H1 (cell line): ENCODE measurements at places on chromosomes 3 and 15. TPM values are rescaled to one million over a fixed set of nuclear protein-coding genes. Genes with fewer than 3 reads are reported as not detected.

Gene TGM5
- total RNA-seq: not detected in 2 replicates

Gene EXD1
- total RNA-seq: 0.54 TPM in 1 of 2 replicates, not detected in the other

Gene KBTBD13
- total RNA-seq: not detected in 2 replicates

Gene CTXN2
- not detected in 2 replicates for total RNA-seq

Gene TPRG1
- 0.27 and 0.37 TPM in 2 replicates for total RNA-seq

DNA sequence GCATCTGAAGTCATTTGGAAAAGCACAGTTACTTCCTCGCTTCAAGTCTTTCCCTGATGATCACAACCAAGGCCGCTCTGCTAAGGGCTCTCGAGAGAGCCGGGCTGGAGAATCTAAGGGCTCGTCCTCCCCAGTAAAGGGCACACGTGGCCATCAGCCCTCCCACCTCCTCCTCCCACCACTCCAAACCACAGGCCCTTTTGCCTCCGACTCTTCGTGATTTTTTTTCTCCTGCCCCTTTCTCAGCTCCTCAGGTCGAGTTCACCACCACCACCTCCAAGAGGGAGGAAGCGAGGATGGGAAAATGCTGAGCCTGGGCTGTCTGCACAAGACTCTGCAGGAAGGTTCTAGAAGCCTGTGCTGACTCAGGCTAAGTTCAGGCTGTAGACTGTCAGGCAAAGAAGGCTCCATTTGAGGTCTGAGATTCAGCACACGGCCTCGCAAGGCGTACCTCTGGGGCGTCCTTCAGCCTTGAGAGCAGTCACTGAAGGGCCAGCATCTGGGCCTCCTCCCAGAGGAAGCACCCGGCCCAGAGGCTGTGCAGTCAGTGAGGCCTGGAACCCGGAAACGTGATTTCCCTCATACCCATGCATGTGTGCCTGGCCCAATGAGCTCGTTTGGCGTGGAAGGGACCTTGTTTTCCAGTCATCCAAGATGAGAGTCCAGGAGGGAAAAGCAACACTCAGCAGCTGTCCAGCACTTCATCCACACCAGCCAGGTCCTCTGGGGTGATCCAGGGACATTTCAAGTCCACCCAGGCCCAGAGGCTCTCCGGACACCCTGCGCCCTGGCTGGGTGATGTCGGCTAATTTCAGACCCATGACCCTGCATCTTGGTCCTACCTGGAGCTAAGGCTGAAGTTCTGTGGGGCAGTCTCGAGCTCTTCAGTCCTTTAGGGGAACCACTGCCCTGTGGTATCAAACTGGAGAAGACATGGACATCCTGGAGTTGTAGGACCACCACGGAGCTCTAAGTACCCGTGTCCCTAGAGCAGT, 196.8 kb downstream of the XXYLT1 start:
- no peak for DNase-seq

DNA sequence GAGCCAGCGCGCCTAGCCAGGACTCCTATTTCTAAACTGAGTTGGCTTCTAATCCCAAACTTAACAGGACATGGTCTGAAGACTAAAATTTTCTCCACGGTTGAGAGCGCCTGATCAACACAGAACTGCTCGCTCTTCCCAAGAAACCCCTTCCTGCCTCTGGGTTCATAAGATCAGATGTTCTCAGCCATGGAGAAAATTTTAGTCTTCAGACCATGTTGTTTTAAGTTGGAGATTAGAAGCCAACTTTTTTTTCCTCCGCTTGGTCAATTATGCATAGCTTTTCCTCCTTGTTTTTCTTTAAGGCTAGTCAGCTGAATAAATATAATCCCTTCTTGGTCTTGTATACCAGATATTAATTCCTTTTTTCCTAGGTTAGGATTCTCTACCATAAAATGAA, 356.6 kb upstream of the ADAMTS9 start:
- no peak for DNase-seq

DNA sequence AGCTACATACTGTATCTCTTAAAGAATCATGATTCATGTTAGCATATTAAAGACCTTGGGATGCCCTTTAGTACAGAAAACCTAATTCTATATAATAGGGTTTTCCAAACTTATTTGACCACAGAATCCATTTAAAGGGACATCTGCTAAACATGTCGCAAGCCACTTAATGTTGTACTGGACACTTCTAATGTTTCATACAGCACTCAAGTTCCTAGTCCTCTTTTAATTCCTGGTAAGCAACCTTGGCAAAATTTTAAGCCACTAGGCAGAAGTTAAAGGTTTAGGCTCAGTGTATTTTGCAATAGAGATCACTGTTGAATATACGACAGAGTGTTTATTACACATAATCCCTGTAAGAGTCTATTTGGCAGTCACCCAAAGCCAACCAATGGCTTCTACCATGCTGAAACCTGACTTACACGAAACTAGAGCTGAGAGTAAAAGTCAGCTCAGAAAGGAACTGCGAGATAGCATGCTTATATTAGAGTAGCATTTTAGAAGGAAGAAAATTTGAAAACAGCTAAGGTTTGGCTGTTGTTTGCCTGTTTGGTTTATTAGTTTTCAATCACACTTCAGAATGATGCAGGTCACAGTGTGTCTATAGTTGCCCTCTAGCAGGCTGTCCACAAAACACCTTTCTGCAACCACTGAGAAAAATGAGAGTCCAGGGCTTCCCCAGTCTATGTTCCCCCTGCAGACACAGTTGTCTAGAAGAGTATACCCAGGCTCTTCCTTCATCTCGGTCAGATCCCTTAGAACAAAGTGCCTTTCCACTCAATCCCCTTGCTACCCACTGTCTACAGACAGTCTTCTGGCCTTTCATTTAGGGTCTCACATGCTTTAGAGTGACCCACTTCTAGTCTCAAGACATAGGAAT, 104.4 kb downstream of the FMN1 start:
- no peak for DNase-seq

DNA sequence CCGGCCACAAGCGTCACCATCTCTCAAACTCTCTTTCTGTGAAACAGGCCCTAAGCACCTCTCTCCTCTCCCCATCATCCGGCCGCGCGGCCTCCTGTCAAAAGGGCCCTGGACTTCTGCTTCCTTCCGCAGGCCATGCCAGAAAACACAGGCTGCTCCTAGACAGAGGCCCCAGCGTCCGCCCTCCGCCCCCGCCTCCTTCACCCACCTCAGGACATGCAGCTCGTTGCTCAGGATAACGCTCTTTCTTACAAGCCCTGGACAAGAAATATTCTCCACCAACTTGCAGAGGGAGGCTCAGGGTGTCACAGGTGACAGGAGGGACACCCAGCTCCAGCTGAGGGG, 212.0 kb downstream of the XXYLT1 start:
- no peak for DNase-seq

- no peak for DNase-seq
Observed at GRCh38 chr15:83282776-83283137, 1.7 kb downstream of the BNC1 start.

DNA sequence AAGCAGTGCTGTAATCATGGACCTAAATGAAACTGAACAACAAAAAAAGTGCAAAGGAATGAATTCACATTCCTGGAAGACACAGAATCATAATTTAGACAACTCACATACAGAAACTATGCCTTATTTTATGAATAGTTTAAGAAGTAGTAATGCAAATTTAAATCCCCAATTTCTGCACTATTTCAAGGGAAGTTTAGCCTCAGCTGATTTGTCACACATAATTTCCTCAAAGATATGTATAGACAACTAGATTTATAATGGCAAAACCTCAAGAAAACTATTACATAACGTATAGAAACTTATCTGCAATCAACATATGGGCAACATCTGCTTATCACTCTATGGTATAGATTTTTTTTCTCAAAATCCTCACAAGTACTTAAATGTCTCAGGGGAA, 7.8 kb upstream of the PTX3 start:
- DNase-seq: no peak

DNA sequence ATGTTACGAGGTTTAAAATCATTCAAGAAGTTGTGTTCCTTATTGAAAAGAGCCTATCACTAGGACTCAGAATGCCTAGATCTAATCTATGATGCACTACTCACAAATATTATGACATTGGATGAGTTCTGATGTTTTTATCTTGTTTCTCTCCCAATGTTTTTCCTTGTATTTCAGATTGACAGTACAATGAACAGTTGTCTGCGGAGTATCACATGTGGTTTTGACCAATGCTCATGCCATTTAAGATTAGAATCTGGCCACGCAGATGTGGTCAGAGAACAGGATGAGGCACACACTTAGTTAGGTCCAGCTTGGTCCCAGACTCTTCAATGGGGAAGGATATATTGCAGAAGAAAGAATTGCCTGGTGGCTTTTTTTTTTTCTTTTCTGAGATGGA, 25.6 kb upstream of the CCDC50 start:
- DNase-seq: no peak

DNA sequence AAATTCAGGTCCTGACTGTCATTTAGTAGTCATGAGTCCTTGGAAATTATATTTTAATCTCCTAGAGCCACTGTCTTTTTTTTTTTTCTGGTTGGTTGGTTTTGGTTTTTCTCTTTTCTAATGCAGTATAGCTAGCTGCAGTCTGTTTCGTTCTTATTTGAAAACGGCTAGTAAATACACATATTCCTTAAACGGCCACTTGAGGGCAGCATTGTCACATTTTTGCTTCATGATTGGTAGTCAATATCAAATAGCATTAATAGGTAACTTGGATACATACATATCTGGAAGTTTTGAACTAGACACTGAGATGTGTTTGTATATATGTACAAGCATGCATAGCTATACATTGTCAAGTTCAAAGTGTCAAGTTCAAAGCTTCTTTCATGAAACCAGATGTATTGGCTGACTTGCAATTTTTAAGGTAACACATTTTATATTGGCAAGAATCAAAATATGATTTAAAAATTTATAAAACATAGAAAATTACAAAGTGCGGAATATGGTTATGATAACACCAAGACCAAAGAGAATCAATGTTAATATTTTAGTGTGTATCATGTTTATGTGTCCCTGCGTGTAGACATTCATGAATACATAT, 22.5 kb downstream of the GABRA5 start:
- DNase-seq: peak; percentile 76

DNA sequence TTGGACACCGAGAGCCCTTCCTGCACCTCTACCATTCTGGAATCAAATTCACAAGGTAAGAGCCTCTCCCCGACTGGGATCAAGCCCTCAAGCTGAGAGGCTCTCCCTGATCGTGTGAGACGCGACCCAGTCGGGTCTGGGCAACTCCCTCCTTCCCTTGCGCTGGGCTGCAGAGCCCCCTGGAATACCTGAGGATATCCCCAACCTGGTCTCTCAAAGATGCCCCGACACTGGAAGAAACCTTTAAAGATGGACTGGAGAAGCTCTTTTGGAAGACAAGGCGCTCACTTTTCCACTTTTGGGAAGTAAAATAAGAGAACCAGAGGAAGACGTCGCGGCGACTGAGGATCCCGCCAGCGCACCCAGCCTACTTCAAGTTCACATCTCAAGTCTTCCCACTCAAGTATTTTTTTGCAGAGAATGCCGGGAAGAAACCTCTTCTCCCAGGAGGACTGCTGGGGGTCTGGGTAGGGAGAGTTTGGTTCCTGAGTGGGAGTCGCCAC, 33.8 kb downstream of the ZIC4 start:
- peak; percentile 49 for DNase-seq

DNA sequence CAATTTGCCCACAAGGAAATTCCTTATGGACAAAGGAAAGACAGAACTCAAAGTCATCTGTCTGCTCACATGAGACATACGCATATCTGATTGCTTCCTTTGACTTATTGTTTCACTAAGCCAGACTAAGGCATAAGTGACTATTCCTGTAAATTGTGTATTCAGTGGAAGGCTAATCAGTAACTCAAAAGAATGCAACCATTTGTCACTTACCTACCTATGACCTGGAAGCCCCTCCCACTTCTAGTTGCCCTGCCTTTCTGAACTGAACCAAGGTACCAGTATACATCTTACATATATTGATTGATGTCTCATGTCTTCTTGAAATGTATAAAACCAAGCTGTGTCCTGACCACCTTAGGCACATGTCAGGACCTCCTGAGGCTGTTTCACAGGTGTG, 53.5 kb upstream of the PROK2 start:
- no peak for DNase-seq

DNA sequence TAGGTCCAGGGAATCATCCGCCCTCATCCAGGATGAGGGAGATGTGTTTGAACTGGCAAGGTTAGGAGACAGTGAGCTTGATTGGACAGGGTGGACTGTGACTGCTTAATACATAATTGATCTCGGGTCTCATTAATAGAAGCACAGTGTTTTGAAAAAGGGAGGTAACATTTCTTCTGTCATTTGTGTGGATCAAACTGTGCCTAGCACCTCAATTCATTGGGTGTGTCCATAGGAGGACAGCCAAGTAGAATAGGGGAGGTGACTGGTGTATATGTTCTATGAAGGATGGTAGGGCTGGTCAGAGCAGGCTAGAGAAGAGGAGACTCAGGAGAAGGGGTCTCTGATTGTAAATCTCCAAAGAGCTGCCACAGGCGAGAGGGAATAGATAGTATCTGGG, 2.8 kb upstream of the INSYN1 start:
- DNase-seq: no peak

GRCh38 chr3:144129536-144130214, 158.1 kb downstream of the DIPK2A start:
- no peak for DNase-seq

- DNase-seq: no peak
Observed at GRCh38 chr3:119870512-119870911, 88.6 kb downstream of the NR1I2 start.

- DNase-seq: no peak
Observed at GRCh38 chr3:182148360-182148759, 436.6 kb downstream of the SOX2 start.

DNA sequence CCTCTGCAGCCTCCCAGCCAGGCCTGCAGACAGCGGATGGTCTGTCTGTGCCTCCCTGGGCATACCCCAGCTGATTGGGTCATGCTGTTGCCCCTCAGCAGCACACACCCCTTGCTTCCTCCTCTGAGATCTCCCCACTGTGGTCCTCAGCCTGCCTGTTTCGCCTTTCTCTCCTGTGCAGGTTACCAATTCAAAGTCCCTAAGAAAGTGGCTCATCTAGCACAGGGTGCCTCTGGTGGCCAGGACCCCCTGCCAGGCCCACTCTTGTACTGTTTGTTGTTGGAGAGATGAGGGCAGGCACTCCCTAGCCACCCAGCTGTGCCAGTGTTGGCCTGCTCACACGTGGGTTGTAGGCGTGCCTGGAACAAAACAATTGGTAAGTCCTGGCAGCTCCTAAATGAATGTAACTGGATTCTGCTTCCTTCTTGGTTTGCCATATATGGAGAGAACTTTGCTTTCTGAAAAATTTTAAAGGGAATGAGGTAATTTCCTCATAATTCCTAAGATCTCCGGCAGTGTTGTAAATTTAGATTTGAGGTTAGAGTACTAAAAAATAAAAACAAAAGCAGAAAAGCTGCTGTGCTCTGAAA, 213.2 kb upstream of the IL12A start:
- peak; percentile 41 for DNase-seq
